ENCODE measurements at places on chromosomes 12 and 14.
A peak's percentile ranks its signal among the peaks of the same experiment; 100 is the strongest.

DNA sequence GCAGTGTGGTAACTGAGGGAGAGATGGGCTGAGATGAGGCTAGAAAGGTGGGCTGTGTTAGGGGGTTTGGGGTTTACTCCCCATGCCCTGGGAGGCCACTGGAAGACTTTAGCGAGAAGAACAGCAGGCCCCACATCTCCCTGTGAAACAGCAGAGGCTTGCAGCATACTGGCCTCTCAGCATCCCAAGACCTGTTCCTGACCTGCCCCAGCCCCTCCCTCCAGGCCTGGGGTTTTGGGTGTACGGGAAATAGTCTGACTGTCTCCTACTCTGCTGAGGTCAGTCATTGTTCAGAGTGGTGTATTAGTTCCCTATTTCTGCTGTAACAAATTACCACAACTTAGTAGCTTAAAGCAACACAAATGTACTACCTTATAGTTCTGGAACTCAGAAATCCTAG is 103.5 kb upstream of the HIF1A start:
- DNase-seq: no peak

GRCh38 chr12:128551266-128551665 is 272.5 kb downstream of the SLC15A4 start:
- DNase-seq: no peak

DNA sequence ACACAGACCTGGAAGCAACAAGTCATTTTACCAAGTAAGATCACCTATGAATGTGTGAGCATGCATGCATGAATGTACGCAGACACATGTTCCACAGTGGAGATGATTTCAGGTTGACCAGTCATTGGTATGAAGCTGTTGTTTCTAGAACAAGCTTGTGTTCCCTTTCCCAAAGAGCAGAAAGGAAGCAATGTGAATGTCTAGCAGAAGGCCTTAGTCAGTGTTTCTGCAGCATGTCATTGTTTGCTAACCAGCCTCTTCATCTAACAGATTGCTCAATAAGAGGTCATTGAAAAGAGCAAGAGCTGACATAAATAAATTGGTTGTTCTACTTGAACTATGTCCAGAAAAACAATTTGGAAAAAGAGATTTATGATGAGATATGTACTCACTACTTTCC is 191.4 kb downstream of the PLCZ1 start:
- DNase-seq: no peak

DNA sequence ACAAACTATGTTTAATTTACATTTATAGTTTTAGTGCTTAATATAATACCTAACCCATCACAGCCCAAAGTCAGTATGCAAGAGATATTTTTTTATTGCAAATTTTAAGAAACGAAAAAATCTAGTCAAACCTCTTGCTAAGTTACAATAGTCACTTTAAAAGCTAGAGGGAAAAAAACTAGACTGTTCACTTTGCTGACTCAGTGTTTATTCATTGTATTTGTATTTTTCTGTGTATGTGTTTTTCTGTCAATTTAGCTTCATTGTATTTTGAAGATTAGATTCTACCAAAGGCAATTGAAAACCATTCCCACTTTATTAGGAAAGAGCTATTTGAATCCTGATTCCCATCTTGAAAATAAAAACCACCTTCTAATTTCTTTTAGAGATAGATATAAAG is 891.5 kb downstream of the SLC16A7 start:
- no peak for DNase-seq

GRCh38 chr14:61187196-61187905 is 93.8 kb downstream of the TMEM30B start:
- no peak for DNase-seq

- DNase-seq: no peak
Measured at GRCh38 chr12:9702255-9702654, 30.6 kb downstream of the CLECL1 start.

DNA sequence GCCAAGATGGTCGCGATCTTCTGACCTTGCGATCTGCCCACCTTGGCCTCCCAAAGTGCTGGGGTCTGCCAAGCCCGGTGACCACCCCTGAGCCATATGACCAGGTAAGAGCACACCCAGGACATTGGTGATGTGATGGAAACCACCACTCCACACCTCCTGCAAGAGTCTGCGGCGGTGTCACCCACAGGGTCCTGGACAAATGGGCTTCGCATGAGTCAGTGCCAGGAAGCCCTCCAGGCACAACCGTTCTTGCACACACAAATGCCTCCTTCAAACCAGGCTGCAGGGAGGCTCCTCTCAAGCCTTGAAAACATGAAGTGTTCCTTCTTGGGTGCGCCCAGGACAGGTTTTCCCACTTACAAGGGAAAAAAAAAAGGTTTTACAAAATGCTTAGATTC is 16.6 kb downstream of the PITPNM2 start:
- DNase-seq: no peak

DNA sequence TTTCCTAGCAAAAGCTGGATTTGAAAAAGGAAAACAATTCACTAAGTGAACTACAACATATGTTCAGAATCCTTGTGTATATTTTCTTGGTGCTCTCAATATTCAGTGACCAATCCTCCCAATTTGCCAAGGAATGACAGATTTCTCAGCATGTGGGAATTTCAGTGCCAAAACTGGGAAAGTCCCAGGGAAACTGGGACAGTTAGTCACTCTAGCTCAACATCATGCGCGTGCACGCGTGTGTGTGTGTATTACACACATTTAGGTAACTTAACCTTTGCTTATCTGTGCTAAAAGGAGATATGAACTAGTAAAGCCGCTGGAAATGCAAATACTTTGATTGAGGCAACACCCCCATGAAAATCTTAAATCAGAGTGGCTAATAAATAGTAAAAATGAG is 26.1 kb upstream of the SLC6A13 start:
- no peak for DNase-seq

GRCh38 chr12:120748242-120748641 is 22.6 kb downstream of the ACADS start:
- DNase-seq: no peak

GRCh38 chr12:40224439-40225291 is at the start of gene LRRK2:
Gene LRRK2, plus strand, starts transcription at chr12:40224997. Its CDS starts 135 bp downstream, at chr12:40225132.
- DNase-seq: peak; percentile 76

DNA sequence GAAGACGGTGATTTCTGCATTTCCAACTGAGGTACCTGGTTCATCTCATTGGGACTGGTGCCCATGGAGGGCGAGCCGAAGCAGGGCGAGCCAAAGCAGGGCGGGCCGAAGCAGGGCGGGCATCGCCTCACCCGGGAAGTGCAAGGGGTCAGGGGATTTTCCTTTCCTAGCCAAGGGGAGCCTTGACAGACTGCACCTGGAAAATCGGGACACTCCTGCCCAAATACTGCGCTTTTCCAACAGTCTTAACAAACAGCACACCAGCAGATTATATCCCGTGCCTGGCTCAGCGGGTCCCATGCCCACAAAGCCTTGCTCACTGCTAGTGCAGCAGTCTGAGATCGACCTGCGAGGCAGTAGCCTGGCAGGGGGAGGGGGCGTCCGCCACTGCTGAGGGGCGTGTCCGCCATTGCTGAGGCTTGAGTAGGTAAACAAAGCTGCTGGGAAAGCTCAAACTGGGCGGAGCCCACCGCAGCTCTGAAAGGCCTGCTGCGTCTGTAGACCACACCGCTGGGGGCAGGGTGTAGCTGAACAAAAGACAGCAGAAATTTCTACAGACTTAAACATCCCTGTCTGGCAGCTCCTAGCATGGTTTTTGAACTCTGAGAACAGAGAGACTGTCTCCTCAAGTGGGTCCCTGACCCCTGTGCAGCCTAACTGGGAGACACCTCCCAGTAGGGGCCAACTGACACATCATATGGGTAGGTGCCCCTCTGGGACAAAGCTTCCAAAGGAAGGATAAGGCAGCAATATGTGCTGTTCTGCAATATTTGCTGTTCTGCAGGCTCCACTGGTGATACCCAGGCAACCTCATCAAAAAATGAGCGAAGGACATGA is 77.2 kb downstream of the BAZ1A start:
- no peak for DNase-seq

GRCh38 chr14:23162005-23162404 is 21.5 kb downstream of the SLC7A8 start:
- no peak for DNase-seq

DNA sequence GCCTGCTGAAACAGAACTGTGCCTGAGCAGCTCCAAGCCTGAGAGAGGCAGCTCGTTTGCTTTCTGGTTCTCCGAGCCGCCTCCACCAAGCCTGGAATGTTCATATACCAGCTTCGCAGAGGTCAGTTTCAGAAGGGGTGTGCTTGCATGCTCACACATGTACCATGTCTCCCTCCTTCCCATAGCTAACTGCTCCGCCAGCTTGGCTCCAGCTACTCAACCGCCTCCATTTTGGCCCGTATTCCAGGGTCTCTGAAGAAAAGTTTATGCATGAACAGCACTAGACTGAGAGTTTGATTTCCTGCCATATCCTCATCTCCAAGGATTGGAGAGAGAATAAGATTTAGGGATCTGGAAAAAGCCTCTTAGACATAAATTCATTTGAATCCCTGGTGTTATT is 103.7 kb downstream of the SMOC1 start:
- no peak for DNase-seq

DNA sequence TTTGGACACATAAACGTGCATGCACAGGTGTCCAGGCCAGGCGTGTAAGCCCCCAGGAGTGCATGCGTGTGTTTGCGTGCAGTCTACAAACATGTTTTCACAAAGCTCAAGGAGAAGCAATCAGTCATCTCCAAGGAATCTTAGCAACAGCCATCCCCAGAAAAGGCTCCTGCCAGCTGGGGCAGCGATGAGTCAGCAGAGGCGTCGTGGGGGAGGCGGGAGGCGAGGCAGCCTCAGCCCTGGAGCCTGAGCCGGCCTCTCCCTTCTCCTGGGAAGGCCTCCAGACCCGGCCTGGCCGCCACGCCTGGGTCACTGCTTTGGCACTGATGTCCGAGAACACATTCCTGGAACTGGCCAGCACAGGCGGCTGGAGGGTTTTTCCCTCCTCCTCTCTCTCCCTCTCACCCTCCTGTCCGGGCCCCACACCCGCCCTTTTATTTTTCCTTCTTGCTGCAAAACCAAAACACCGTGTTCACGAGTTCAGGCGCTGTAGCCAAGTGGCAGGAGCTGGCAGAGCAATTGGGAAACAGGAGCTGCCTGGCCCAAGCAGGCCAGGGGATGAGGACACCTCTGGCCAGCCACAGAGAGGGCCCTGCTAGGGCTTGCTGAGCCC is 92.7 kb downstream of the LRRC74A start:
- no peak for DNase-seq

DNA sequence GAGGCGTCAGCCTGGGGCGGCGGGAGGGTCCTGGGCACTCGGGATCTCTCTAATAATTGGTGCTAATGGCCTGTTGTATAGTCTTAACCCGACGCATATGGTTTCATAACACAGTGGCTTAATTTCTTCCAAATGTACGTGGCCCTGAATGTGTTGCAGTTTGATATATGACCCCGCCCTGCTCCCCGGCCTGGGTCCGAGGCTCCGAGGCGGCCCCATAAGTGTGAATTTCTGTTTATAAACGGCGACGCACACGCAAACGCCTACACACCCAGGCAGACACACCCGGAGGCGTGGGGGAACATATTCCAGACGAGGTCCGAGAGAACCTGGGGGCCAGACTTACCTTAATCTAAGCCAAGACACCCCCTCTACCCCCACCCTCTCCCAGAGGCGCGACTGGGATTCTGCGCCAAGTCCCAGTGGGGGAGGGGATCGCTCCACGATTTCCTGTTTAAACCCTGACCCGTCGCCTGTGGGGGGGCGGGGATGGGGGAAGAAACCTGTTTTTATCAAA is 9.7 kb upstream of the HOXC6 start:
- DNase-seq: no peak

GRCh38 chr14:89748004-89748403 is 206.5 kb downstream of the EFCAB11 start:
- DNase-seq: no peak

- DNase-seq: no peak
Measured at GRCh38 chr12:116657921-116658495, 79.9 kb downstream of the SPRING1 start.

DNA sequence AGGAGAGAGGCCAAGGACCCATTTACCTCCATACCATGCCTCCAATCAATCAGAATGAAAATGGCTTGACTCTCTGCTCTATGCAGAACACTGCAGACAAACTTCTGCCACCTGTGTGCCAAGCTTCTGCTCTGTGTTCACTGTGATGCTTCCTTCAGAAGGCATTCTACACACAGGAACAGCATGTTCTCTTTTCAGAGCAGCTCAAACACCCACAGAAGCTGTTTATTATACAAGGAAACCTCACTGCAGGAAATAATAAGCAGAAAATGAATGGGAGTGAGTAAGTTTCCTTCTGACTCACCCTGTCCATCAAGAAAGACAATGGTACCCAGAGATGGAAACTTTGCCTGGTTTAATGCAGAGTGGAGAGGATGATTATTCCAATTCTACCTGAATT is 2.4 kb upstream of the ESR2 start:
- no peak for DNase-seq

GRCh38 chr14:53655080-53655785 is 301.4 kb downstream of the BMP4 start:
- DNase-seq: peak; percentile 27

- no peak for DNase-seq
Measured at GRCh38 chr12:6374028-6374785, 1.2 kb downstream of the SCNN1A start.

DNA sequence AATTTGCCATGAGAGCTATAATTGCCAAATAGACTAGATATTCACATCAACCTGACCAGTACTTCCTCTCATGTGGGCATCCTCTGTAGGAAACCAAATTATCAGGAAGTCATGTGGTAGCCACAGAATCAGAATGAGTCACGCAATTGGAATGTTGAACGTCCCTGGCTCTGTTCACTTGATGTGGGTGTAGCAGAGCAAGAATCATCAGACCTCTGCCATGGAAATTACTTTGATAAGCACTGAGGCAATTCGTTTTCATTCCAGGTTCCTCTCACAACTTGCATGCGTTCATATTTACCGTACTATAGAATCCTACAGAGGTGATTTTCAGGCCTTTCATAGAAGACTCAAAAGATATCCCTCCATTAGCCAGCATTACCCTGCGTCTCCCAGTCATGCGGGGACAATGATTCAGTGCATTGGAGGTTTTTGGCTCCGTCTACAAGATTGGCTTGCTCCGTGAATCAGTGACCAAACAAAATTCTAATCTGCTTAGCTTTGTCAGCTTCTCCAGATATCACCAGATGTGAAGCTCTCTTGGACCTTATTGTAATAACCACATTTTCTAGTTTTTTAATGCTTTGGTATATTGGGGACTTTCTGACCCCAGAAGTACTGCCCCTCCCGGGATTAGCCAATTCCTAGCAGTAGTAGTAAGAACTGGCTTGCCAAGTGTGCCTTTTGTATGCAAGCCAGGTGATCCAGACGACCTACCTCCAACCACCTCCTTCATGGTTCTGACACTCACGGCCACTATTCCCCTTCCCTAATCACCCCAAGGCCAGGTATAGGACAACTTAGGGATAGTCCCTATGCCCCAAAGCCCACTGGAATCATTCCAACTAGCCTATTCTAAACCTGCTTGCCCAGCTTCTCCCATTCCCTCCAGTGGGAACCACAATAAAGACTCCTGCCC is 133.4 kb downstream of the KICS2 start:
- DNase-seq: no peak

GRCh38 chr14:104117341-104118005 is 20.9 kb upstream of the KIF26A start:
- no peak for DNase-seq

DNA sequence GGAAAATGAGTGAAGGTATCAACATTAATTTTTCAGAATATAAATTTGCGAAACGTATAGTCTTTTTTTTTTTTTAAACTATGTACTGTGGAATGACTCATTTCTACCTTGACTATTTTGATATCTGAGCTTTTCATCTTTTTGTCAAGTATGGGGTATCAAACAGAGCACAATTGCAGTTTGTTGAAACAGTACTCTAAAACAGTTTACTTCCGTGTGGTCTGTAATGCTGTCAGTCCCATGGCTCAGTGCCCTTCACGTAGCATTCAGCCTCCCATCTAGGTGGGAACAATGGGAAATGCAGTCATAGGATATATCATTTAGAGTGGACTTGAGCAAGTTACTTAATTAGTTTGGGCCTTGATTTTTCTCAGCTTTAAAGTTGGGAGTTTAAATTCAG is 139.5 kb downstream of the ERC1 start:
- DNase-seq: no peak

Data from GM06990 (cell line).